ENCODE measurements at places on chromosomes 6 and 20.
A peak's percentile ranks its signal among the peaks of the same experiment; 100 is the strongest.

GRCh38 chr20:15676815-15677214, 896.4 kb downstream of the KIF16B start:
- DNase-seq: no peak

GRCh38 chr6:167233490-167233889, 57.6 kb upstream of the UNC93A start:
- DNase-seq: no peak

DNA sequence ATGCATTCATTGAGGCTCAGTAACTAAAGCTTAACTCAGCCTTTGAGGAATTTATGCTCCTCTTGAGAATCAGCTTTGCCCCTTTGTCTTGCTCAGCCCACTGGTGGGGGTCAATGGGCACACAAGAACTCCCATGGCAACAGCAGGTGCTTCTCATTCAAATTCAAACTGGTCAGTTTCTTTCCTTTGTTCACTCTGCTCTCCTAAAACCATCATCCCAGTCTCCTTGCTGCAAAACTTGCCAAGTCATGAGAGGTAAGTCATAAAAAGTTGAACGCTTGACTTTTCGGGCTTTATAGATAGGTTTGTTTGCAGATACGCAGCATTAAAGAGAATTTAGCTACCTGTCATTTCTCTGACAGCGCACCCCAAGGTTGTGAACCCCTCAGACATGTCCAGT, 146.8 kb downstream of the TFAP2A start:
- no peak for DNase-seq

- DNase-seq: no peak
These were observed 42.8 kb upstream of the FAM135A start for GRCh38 chr6:70370496-70370895.

- no peak for DNase-seq
These were observed 96.3 kb downstream of the RFPL4B start for GRCh38 chr6:112443179-112444065.

GRCh38 chr20:23096986-23097520, 10.9 kb upstream of the CD93 start:
- DNase-seq: no peak

DNA sequence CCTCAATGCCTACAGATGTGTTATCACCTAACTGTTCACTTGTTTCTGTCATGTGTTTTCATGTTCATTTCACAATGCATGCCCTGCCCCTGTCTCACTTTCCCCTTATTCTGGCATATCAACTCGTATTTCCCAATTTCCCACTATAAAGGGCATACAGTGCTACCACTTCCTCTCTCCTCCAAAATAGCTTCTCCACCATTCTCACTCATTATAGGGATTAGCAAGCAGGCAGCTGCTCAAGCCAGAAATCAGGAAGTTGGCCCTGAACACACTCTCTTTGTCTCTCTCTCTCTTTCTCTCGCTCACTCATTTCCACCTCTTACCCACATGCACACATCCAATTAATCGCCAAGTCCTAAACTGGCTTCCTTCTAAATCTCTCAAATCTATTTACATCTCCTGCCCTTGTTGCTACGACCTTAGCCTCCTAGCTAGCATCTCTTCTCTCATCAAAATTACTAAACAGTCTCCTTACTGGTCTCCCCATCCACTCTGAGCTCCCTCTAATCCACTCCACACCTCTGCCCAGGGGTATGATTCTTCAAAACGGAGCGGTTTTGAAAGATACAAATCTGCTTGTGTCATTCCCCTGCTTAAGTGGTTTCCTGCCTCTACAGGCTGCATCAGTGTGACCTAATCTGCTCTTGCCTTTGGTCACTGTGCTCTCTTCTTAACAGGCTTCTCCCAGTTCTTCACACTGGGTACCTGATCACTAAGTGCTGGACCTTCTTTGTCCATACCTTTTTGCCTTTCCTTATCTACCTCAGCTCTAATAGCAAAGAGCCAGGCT, 196.2 kb downstream of the BTBD9 start:
- DNase-seq: no peak

- DNase-seq: no peak
These were observed 215.4 kb downstream of the HIVEP2 start for GRCh38 chr6:142729618-142730017.

- DNase-seq: no peak
These were observed 45.7 kb upstream of the TRAF3IP2 start for GRCh38 chr6:111651185-111652034.

DNA sequence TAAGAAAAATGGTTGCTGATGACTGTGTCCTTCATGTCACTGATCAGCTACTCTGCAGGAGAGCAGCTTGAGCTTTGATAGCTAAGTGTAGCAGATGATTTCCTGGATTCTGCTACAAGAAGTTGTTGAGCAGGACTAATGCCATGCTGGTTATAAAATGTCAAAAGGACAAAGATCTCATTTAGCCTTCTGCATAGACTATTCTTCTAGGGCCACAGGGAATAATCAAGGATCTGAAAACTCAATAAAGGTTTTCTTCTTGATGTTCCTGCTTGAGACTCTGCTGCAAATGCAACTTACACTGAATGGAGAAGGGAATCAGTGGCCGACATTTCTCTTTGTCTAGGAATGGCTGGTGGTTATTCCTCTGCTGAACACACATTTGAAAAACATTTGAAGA, 360.3 kb upstream of the PTCHD4 start:
- DNase-seq: no peak

DNA sequence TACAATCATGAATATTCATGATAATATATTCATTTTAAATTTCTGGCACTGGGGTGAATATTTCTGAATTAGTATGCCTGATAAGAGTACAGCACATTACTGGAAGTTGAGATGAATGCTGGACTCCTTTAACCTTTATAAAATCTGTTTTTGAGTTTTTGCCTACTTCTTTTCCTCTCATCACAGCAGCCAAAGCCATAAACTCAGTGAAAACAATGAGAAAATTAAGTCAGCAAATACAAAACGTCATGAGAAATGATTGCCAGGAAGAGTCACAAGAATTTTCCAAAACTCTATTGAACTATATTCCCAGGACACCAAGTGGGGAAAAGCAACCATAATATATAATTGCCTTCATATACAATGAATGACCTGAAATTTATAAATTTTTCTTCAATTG, 837.6 kb downstream of the TBC1D32 start:
- no peak for DNase-seq

GRCh38 chr6:136403110-136403980, 113.7 kb upstream of the BCLAF1 start:
- peak; percentile 57 for DNase-seq

DNA sequence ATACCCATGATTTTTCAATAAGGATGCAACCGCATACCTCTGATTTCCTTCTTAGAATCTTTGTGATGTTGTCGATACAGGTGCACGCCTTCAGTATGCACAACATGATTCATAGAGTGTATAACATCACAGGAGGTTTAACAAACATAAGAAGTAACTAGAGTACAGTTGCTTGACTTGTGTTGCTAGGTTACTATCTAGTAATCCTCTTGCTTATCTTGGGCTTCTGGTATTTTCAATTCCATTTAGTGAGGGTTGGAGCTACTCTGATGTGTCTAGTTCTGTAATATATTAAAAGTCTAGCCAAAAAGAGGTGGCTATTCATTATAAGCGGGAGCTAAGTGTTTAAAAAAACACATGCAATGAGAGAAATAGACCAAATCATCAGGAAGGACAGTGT, 85.5 kb upstream of the TENT5A start:
- no peak for DNase-seq

DNA sequence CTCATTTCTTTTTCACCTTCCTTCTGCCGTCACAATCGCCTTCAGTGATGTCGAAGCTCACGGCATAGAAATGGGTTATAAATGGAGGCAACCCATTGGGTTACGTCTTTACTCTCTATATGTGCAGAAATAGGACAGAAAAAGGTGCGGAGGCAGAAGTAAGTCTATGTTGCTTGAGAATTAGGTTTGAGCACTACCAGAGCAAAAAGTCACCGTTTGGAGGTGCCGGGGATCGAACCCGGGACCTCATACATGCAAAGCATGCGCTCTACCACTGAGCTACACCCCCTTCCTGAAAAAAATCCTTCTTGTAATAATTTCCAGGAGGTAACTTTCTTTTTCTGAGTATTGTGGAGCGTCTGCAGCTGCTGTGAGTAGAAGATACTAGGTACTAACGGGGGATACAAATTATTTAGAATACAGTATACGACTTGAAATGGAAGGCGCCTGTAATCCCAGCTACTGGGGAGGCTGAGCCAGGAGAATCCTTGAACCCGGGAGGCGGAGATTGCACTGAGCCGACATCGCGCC, 134.2 kb downstream of the TRIM27 start:
- DNase-seq: no peak

GRCh38 chr6:90468080-90468479, 118.8 kb downstream of the MAP3K7 start:
- DNase-seq: no peak

All from breast epithelium (tissue), 4 donors.